ENCODE measurements at places on chromosomes 6 and 20.

DNA sequence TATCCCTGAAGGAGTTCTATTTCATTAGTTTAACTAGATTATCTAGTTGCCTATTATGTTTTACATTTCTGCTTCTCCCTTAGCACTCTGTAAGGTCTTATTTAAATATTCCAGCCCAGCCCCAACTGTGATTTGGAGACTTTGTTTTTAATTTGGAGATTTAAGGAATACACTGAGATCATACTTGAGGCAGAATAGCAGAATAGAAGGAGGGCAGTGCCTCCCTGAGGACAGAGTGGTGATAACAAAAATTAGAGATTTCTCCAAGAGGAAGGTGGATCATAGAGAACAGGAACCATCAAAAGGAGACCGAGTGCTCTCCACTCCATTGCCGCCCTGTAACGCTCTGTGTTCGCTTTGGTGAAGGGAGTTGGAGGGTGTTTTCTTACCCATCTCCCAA is 14.8 kb upstream of the CD164 start:
- no peak for DNase-seq

DNA sequence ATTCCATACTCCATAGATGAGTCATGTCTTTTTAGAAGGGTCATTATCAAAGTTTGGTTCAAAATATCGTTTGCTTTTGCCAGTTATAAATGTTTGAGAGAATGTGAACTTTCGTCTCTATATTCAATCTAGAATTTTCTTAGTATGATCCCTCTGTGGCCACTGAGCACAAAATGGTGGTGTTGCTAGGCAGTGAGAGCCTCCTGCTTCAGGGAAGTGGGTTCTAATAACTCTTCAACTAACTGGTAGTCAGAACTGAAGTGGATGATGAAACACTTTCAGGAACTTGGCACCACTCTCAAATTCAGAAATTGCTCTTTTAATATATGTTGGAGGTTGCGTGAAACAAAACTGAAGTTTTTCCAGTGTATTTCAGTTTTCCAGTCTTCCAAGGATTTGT is 125.0 kb upstream of the DOK5 start:
- DNase-seq: no peak

DNA sequence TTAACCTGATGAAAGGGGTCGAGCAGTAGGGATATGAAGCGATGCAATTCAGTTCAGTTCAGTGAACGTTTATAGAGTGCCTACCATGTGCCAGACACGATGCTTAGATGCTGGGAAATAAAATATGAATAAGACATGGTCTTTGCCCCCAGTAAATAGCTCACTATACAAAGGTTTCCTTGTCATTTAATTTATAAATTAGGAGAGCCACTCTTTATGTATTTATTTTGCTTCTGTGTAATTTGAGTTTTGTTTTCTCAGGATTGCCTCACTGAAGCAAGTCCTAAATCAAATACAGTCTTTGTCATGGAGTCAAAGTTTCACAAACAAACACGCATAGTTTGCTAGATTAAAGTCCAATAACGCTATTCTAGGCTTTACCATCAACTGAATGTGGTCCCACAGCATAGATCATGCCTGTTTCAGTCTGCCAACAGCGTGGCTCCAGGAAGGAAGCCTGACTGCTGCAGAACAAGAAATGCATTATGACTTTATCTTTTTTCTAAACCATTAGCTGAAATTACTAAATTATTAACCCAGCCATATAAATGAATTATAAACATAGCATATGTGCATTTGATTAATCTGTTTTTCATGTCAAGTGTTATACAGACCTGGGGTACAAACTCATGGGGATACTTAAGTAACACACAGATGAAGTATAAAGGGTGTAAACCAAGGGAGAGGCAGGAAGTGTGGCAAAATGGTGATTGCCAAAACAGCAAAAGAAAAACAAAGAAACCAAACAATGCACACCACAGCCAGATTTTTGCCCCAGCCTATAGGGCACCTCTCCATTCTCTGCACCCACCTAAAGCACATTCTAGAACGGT is 29.8 kb upstream of the CCN2 start:
- no peak for DNase-seq

DNA sequence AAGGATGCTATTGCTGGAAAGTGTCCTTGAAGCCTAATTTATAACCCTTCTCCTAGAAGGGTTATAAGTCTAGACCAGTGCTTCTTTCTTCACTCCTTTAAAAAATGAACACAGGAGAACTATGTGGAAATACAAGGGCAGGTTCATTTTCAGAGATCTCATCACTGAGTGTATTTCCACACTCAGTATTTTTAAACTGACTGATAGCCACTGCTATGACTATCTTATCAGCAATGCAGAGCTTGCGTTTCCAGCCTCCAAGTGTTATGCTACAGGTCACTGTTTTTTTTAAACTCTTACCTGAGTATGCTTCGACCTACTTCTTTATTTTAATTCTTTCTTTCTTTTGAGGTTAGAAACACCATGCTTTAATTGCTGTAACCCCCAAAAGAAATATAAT is 319.1 kb downstream of the ARHGAP18 start:
- no peak for DNase-seq

- DNase-seq: no peak
Observed at GRCh38 chr6:147604373-147604772, 95.9 kb downstream of the SAMD5 start.

- DNase-seq: no peak
Observed at GRCh38 chr6:97865612-97866011, 582.6 kb upstream of the MMS22L start.

DNA sequence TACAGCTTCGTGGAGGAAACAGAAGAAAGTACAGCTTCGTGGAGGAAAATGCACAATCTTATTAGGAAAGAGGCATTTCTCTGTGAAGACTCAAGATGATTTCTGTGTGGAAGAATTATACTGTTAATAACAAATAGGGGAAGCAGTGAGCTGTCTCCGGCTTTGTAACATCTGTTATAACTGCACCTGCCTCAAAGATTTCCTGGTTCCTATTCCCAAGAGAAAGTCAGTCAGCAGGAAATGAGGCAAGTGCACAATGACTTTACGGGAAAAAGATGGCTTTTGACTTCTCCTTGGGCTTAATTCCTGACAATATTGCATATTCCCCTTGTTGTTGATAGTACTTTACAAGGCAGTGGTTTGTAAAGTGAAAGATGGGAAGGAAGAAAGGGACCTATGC is 538.5 kb downstream of the BMP2 start:
- no peak for DNase-seq

GRCh38 chr6:132054525-132054924 is 103.4 kb upstream of the CCN2 start:
- DNase-seq: no peak

- DNase-seq: no peak
Observed at GRCh38 chr6:135147637-135148592, 33.2 kb upstream of the MYB start.

GRCh38 chr6:167558246-167559177 is 233.6 kb downstream of the TTLL2 start:
- no peak for DNase-seq

- no peak for DNase-seq
Observed at GRCh38 chr20:33549229-33549999, 59.5 kb downstream of the CBFA2T2 start.

GRCh38 chr20:3123542-3123941 is 36.1 kb downstream of the FASTKD5 start:
- no peak for DNase-seq

DNA sequence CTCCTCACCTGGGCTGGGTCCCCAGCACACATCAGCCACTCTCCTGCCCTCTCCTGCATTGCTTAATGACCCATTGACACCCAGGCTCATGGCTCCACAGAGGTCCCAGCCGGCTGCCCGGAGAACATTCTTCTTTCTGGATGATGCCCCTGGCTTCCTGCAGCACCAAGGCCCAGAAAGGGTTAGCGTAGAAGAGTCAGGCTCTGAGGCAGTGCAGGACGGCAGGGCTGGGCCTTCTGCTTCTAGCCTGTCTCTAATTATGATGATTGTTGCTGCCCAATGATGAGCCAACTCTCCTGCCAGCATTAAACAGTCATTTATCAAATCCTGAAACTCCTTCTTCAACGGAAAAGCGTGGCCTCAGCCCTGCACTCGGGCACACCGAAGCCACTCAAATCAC is 66.4 kb downstream of the ZNF217 start:
- DNase-seq: no peak

GRCh38 chr20:4787069-4787468 is 65.4 kb downstream of the PRND start:
- DNase-seq: no peak

DNA sequence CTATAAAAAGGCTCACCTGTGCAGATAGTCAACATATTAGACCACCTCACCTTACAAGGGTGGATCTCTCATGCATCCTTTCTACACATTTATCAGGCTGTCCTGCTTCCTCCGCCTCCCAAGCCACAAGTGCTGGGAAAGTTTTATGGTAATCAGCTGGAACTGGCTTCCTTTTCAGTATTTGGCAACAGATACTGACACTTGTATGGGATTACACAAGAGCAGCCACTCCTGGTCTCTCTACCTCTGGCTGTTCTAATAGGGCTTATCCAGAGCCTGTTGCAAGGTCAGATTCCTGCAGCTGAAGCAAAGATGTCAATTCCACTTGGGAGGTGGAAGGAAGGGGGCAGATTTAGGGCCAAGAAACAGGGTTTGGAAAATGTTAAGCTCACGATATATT is 503 bp upstream of the GPLD1 start:
- DNase-seq: no peak

DNA sequence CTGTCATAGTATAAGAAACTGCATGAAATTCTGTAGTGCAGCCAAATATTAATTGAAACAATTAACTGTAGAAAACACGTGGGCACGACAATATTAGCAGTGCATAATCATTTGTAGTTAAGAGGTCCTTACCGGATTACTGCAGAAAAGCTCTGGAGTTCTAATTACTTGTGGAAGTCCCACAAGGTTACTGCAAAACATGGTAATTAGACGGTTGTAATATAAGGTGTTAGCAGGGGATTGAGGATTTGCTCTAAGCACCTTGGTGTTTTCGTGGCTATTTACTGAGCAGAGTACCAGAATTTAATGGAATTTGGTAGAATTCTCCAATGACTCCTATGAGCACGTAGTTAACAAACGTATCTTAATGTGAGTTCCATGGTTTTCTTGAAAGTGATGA is 473.6 kb upstream of the AGPAT4 start:
- no peak for DNase-seq

GRCh38 chr6:168413856-168414255 is 27.1 kb upstream of the SMOC2 start:
- no peak for DNase-seq

DNA sequence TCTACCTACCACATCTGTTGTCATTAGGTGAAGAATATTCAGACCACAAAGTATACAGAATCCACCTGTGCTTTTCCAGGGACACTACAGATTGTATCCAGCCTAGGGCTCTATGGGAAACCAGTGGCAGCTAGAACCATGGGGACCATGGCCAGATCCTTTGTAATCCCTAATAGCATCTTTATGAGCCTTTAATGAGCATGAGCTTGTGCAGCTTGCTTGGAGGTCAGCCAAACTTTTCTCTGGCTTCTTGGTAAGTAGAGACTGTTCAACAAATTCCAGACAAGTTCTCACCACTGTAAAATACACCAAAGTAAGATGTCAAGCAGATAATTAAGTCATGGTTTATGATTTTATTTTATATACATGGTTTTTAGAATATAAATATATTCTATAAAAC is 301.6 kb upstream of the ADGRB3 start:
- DNase-seq: no peak

- no peak for DNase-seq
Observed at GRCh38 chr6:90483116-90483839, 103.6 kb downstream of the MAP3K7 start.

DNA sequence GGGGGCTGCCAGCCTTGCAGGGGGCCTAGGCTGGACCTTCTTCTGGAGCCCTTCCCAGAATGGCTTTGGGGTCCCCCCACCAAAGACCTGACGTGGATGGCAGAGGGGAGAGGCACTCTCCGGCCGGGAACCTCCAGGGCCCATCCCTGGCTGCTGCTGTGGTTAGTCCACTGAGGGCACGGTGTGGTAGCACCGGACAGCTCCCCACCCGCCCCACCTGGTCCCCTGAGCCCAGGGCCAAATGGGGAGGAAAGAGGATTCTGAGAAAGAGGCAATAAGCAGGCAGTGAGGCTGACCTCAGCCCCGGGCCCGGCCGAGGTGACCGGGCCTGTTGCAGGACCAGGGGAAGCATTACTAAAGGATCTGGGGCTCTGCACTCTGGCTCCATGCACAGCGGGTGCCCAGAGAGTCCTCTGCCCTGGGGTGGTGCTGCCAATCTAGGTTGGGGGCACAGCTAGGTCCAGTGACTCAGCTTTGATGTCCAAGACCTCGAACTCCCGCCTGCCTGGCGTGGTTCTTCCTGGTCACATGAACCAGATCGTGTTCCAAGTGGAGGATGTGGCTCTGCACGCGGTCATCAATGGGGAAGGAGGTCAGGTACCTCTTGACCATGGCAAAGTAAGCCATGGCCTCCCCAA is 2.2 kb downstream of the CENPB start:
- no peak for DNase-seq

GRCh38 chr6:138656364-138657064 is 117.1 kb upstream of the CCDC28A start:
- DNase-seq: no peak

- DNase-seq: no peak
Observed at GRCh38 chr20:63735859-63736718, at the start of gene LIME1. Gene LIME1, plus strand, starts transcription at chr20:63736664. Its CDS starts 886 bp downstream, at chr20:63737550.

DNA sequence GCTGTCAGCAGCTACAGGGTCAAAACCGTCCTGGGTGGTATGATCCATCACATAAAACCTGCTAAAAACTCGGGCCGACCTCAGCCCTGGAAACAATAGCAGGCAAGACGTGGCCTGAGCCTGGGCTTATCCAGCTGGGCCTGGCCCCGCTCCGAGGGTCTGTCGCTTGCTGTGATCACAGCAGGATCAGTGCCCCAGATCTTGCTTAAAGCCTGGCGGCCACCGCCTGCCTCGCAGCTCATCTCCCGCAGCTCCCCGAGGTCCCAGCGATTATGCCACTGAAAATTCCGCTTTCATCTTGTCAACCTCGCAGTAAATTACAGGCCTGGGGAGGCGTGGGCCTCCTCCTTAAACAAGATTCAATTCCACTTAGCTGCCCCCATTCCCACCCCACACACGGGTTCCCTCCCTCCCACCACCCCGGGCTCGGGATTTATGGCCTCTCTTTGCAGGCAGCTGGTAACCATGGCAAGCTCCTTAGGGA is 40.1 kb downstream of the CDH22 start:
- DNase-seq: no peak

DNA sequence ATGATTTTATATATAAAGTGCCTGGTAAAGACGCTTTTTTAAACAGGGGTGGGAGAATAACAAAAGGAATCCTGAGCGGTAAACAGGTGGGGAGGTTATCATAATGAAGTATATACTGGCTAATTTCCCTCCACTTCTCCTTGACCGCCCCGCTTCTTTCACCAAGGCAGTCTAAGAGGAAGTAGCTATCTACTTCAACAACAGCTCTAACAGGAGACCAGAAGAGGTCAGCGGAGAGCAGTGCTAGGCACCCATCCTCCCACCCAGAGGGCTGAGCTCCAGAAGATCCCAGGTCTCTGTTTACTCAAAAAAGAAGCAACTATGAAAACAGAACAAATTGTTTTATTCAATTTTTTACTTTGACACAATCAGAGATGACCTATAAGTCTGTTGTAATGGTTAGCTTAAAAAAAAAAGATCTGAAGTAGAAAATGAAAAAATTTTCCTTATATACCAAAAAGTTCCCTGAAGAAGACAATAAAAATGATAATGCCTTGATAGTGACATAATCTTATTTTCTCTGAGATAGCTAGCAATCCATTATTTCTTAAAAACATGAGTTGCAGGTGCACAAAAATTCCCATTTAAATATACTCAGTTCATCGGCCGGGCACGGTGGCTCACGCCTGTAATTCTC is 141.1 kb downstream of the PDSS2 start:
- DNase-seq: no peak

All from stimulated activated CD4-positive, alpha-beta T cell treated with anti-CD3 and anti-CD28 coated beads, Interleukin-12 subunit alpha, Interleukin-12 subunit beta, amount 100 ng/mL, for 24 hours (primary cell).